ENCODE measurements at places on chromosomes 6 and 20.

DNA sequence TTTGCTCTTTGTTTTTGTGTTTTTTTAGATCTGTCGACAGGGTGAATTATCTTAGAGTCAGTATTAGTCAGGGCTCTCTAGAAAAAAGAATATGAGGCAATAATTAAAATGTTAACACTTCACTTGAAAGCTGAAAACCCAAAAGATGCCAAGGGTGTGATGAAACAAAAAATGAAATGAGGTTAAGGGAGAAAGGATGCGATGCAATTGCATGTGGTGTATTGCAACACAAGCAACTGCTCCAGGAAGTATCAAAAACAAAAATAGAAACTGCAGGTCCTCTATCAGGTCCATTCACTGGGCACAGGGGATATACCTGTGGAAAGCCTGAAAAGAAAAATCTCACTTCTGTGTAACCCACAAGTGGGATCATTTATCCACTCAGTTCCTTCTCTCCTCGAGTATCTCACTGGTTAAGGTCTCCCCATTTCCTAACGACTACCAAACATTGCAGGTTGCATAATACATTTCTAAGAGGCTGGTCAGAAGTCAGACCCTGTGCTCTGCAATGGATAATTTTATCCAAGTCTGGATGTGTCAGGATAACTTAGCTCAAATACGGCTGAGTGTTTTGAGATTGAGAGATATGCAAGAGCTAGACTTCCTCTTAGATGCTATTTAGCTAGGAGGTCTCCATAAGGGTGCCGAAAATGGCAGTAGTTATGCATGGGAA lies 257.7 kb upstream of the GJE1 start:
- DNase-seq = peak; percentile 77

- no peak for DNase-seq
These were observed 17.9 kb upstream of the TBC1D7 start for GRCh38 chr6:13346245-13346644.

GRCh38 chr6:7798751-7799150 lies 72.9 kb downstream of the BMP6 start:
- no peak for DNase-seq

DNA sequence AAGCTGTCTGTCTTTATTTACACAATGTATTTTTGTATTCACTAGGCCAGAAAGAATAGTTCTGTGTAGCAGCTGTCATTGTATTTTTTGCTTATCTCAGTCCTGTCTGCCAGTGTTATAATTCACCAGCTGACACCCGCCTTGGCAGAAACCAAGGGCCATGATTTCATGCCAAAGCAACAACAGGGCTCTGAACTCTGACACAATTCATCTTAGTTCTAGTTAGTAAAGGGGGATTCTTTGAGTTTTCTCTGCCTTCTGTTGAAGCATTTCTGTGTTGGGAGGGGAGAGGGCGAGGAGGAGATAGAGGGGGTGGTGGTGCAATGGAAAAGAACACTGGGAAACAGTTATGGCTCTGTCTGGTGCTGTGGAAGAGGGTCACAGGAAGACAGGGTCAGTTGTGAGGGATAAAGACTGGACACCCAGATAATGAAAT lies 684.6 kb upstream of the MARCKS start:
- DNase-seq = peak; percentile 64

GRCh38 chr6:82702574-82702973 lies 339.0 kb downstream of the TPBG start:
- DNase-seq = no peak

GRCh38 chr6:23246896-23247295 lies 677.5 kb downstream of the HDGFL1 start:
- no peak for DNase-seq

DNA sequence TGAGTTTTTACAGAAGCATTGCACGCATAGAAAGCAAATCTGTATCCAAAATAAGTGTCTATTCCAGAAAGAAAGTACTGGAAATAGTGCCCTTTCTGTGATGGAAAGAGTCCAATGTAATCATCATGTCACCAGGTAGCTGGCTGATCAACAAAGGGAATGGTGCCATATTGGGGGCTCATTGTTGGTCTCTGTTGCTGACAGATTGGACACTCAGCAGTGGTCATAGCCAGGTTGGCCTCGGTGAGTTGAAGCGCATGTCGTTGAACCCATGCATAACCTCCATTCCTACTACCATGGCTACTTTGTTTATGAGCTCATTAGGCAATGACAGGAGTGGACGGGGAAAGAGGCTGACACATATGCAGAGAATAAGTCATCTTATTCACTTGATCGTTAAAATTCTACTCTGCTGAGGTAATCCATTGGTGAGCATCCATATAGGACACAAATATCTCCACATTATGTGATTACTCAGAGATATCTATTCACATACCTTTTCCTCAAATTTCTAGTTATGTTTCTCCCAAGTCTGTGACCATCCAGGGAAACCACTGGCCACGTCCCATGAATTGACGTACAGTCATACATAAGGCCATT lies 560.5 kb downstream of the HAO1 start:
- DNase-seq = no peak

DNA sequence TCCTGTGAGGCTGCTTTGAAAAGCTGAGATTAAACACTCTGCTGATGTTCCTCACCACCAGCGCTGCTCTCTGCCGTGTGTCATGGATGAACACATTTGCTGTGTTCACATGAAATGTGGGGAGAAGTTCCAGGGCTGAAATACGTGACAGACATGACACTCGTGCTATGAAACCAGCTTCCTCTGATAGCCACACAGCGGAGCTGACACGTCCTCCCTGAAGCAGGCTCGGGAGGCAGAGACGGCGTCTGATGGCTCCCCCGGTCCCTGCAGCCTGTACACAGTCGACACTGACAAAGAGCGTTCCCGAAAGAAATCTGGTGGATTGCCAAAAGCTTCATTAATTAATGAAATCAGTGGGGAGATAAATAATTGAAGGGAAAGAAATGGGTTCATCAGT lies 17.5 kb downstream of the AGPAT4 start:
- no peak for DNase-seq

- DNase-seq = no peak
These were observed 61.8 kb upstream of the MLN start for GRCh38 chr6:33865478-33866077.

GRCh38 chr20:14673164-14673563 lies 335.8 kb upstream of the FLRT3 start:
- DNase-seq = peak; percentile 67

DNA sequence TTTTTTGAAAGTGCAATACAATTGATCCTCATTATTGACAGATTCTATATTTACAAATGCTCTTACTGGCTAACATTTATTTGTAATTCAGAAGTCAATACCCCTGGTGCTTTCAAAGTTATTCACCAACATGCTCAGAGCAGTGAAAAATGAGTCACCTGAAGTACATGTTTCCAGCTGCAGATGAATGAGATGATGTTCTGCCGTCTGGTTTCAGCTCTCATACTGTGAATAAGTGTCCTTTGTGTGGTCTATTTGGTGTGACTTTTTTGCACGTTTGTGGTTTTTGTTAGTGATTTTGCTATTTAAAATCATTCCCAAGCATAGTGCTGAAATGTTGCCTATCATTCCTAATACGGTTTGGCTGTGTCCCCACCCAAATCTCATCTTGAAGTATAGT lies 22.3 kb upstream of the EYA4 start:
- no peak for DNase-seq

GRCh38 chr6:34522761-34523160 lies 33.4 kb downstream of the SPDEF start:
- DNase-seq = no peak

GRCh38 chr6:24554474-24554873 lies 59.7 kb downstream of the ALDH5A1 start:
- DNase-seq = no peak

GRCh38 chr20:5393218-5393870 lies 76.6 kb upstream of the PROKR2 start:
- DNase-seq = no peak

DNA sequence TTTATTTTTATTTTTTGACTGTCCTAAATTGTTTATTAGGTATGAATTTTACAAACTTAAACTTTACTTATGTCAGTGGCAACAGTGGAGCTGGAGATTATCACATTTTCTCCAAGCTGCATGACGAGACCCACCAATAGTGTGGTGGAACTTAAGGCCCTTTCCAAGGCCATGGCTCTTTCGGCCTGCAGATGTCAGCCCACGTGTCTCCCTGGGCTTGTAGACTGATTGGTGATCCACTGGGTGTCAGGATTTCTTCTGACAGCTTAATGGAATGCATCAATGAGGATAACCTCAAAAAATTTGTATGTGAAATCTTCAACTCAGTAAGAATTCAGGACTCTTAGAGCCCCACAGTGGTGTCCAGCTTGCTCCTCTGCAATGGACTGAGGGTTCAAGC lies 32.3 kb upstream of the OVOL2 start:
- DNase-seq = no peak

Data from amniotic epithelial cell (primary cell).